NCI-H510A (cell line): ENCODE measurements at places on chromosomes 7 and 10.

DNA sequence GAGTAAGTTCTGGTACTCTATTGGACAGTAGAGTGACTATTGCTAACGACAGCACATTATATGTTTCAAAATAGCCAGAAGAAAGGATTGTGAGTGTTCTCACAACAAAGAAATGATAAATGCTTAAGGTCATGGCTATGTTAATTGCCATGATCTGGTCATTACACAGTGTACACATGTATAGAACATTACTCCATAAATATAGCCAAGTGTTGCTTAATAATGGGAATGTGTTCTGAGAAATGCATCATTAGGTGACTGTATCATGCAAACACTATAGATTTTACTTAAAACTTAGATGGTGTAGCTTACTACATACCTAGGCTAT, 19.6 kb downstream of the EPC1 start:
- DNase-seq, result no peak

- no peak for DNase-seq
Observed at GRCh38 chr7:152640829-152641228, 35.1 kb downstream of the XRCC2 start.

- no peak for DNase-seq
Observed at GRCh38 chr10:60964257-60965235, 20.6 kb upstream of the RHOBTB1 start.

DNA sequence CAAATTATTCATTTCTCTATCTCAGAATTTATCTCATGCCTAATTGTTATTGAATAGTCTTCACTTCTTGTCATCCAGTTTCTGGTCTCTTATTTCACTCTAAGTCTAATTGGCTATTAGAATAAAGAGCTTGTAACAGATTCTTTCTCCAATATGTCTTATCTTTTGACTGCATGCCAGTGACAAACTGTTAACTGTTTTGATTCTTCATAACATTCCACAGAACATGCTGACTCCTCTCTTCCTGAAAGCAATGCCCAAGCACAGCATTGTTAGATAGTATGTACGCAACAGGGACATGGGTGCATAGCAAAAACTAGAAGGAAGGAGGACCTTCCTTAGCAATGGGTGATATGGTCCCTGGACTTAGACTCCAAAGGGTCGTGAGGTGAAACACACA, 65.4 kb downstream of the TRUB1 start:
- DNase-seq, result no peak

DNA sequence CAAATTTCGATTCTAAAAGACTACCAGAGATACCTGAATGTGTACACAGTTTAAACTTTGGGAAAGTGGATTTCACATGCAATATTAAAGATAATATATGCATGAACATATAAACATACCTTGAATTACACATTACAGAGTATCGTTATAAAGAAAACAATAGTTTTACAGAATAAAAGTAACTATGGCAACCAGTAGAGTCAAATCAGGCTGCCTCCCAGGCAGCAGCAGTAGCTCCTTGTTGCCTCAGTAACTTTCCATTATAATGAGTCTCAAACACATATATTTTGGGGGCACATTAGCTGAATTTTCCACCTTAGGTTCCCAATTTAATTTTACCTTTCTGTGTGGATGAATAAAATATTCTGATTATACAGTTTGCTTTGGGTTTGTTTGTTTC, 164.4 kb upstream of the FEZF1 start:
- no peak for DNase-seq

DNA sequence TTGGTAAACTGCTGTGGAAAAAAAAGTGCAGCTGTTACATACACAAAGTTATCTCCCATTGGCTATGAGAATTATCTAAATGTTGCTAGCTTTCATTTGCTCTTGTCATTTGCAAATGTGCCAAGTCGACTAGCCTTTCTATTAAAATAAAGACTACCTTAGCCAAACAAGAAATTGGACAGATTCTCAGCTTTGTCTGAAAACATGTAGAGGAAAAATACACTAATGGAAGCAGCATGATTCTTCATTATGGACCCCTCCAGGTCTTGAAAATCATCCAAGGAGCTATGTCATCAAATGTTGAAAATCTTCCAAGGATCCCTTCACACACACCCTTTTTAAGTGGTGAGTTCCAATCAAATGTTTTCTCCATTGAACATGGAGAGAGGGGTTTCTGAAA, 237.7 kb downstream of the ETV1 start:
- no peak for DNase-seq

DNA sequence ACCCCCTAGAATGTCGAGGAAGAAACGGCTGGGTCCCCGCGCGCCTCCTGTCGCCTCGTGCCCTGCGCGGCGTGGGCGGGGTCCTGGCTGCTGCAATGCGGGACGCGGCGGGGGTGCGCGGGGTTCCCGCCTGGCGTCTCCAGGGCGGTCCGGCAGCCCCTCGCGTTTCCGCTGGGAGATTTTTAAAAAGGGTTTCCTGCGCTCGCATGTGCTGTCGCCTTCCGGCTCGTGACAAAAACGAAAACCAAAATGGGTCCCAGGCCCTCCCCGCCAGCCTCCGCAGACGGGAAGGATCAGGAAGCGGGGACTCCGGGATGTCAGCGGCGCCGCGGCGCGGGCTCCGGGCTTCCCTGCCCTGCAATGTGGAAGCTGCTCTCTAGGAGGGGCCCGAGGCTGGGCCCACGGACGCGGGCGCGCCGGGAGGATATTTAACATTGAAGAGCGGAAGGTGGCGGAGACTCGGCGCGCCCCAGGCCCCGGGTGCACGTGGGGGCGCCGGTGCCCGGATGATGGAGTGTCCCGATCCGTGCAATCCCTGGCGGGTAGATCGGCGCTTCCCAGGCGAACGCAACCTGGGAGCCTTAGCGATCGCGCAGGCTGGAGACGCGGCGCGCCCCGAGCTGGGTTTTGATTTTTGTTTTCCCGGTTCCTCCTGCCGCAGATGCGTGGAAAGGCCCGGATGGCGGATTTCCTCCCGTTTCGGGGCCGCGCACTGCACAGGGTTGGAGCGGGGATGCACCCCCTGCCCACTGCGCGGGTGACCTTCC, 1.0 kb downstream of the PFKP start:
- no peak for DNase-seq

GRCh38 chr10:16832351-16833080, 15.3 kb upstream of the RSU1 start:
- no peak for DNase-seq

GRCh38 chr10:91980319-91980718, 56.7 kb downstream of the BTAF1 start:
- no peak for DNase-seq

- no peak for DNase-seq
Observed at GRCh38 chr7:11492307-11492706, 339.7 kb downstream of the THSD7A start.

- no peak for DNase-seq
Observed at GRCh38 chr10:11631291-11631690, 19.8 kb upstream of the USP6NL start.
